ENCODE measurements at places on chromosomes 13 and 19.

DNA sequence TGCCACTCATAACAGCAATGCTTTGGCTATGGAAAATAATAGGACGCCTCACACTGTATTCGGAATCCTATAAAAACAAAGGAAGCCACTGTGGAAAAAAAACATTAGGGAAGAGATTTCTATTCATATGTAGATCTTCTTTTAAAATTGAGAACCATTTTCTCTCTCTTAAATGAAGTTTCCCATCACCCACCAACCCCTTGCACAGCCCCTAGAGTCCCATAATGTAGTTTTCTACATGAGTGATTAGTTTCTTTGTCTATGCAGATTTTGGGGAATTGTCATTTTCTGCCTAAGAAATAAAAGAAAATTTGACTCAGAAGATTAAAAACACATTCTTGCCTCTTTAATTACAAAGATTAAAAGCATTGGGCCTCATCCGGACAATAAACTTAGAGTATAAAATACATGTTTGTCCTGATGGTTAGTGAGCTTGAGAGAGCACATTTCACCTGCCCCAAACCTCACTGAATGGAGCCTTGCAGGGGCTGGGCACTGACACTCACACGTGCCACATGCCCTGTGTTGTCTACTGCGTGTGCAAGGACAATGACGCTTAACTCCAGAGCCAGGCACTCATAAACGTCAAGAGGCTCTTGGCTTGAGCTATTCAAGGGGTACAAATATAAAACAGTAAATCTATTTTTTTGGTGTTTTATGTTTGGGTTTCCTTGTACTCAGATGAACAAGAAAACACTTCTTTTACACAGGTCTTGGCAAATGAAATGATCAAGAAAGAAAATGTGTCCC lies 40.0 kb upstream of the KL start:
- H3K27ac ChIP-seq: no peak overlapping the region
- H3K27me3 ChIP-seq: no peaks in the 10 kb centered on the region
- H3K4me3 ChIP-seq: no peak overlapping the region

DNA sequence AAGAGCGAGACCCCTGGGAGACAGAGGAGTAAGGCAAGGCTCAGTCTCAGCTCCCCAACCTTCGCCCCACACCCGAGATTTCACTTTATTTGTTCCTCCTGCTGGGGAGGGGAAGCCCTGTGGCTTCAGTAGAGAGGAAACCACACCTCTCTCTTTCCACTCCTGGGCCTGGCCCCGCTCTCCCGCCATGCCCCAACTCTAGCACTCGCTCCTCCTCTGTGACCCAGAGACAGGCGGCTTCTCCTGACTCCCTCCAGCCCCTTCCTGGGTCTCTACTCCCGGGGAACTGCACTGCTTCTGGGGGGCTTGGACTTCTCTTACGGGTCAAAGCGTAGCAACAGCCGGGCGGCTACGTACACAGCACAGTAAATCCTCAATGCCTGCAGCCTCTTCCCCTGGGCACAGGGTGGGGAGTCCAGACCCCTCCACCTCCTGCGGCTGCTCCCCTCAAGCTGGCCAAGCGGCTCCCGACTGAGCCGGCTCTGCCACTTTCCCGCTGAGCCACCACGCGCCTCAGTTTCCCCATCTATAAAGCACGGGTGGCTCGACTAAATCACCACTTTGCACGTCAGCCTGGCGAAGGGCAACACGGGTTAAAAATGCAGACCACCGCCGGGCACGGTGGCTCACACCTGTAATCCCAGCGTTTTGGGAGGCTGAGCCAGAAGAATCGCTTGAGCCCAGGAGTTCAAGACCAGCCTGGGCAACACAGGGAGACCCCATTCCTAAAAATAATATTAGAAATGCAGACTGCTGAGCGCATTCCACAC lies 1.4 kb downstream of the RNF126 start:
- H3K27ac ChIP-seq: peak overlapping the region; percentile 92
- no peaks in the 10 kb centered on the region for H3K4me1 ChIP-seq
- no peaks in the 10 kb centered on the region for H3K36me3 ChIP-seq
- no peaks in the 10 kb centered on the region for H3K27me3 ChIP-seq

DNA sequence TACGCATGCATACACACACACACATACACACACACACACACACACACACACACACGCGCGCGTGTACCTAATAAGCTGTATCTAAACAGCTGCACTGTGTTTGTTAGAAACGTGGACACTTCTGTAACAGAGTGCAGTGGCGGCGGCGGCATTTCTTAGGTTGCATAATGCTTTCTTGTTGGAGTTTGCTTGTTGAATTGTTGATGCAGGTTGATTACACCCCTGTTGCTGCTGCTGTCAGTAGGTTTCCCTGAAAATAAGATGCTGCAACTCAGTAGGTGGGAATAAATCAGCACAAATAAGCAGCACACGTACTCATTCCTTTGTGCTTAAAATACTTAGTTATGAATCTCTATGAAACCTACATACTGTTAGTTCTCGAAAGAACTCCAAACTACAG lies 479.2 kb downstream of the LIG4 start:
- H3K4me1 ChIP-seq: no peaks in the 10 kb centered on the region
- no peak for DNase-seq
- H3K36me3 ChIP-seq: no peaks in the 10 kb centered on the region
- H3K4me3 ChIP-seq: no peak overlapping the region

GRCh38 chr19:13979244-13979615 lies 26.9 kb downstream of the RFX1 start:
- no peaks in the 10 kb centered on the region for H3K4me1 ChIP-seq
- H3K27ac ChIP-seq: peak overlapping the region; percentile 70
- no peaks in the 10 kb centered on the region for H3K27me3 ChIP-seq
- H3K36me3 ChIP-seq: no peaks in the 10 kb centered on the region
